Neural crest cell (in vitro differentiated cells): ENCODE measurements at places on chromosomes 5 and 9.

- H3K27ac ChIP-seq, result no peak overlapping the region
- H3K4me1 ChIP-seq, result no peaks in the 10 kb centered on the region
- DNase-seq, result no peak
- H3K36me3 ChIP-seq, result no peaks in the 10 kb centered on the region
These were observed 204.0 kb upstream of the PRDM9 start for GRCh38 chr5:23303435-23303834.

GRCh38 chr5:150582241-150583109 lies 58.0 kb upstream of the SYNPO start:
- H3K27me3 ChIP-seq, result no peaks in the 10 kb centered on the region
- peaks cover 8% of the 10 kb centered on the region for H3K4me1 ChIP-seq
- H3K36me3 ChIP-seq, result no peaks in the 10 kb centered on the region
- no peak for DNase-seq

DNA sequence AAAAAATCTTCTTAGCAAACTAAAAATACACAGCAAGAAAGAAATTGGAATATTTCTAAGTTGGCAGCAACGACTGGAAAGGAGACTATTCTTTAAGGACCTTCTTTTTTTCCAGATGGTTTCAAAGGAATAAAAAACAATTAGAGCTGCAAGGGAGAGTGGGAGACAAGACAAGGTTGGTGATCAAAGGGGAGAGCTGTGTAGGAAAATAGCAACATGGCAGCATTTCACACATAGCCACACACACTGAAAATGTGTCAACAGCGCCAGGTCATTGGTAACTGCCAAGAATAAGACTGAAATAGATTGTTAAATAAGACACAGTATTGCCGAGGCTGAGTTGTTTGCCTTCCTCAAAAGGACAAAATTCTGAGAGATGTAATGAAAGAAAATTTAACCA lies 88.1 kb upstream of the TLE1 start:
- H3K4me3 ChIP-seq, result no peak overlapping the region
- H3K27ac ChIP-seq, result no peak overlapping the region
- no peaks in the 10 kb centered on the region for H3K27me3 ChIP-seq

DNA sequence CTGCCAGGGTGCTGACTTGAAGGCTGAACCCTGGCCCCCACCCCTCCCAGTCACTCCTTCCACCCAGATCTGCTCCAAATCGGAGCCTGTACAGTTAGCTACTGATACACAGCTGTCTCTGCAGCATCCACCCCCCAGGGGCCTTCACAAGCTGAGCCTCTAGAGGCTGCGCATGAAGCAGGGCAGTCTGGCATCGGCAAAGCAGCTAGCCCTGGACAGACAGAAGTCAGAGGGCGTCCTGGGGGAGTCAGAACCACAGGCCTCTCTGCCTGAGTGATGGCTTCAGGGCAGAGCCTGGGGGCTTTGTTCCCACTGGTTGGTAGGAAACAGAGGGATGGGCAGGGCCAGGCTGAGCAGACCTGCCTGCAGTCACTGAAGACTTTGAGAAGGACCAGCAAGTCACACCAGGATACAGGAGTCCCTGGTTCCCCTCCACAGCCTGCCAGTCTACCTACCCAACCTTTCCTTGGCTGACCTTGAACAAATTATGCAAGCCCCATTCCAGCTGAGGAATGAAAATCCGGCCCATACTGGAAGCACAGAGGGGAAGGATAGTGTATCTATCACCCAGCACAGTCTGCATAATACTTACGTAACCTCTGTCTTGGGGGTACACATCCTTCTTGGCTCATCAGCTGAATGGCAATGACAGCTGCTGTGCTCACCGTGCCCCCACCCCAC lies 8.8 kb downstream of the VDAC1 start:
- DNase-seq, result no peak
- H3K27me3 ChIP-seq, result no peaks in the 10 kb centered on the region
- peak overlapping the region; percentile 86 for H3K27ac ChIP-seq
- H3K4me3 ChIP-seq, result no peak overlapping the region
- H3K36me3 ChIP-seq, result no peaks in the 10 kb centered on the region

DNA sequence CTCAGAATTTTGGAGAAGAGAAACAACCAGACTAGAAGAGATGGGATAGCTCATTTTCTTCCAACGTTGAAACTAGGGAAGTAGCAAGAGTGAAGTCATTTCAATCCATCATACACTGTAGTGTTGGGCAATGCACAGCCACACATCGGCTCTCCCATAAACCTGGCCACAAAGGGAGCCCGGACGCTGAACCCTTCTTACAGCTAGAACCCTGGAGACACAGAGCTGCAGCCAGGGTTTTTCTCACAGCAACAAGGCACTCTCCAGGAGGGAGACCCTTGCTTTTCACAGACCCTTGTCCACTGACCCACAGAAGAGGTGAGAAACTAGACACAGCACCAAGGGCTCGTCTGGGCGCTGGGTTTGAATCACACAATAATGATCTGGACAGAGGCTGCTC lies 101.4 kb upstream of the FSTL4 start:
- DNase-seq, result no peak
- no peak overlapping the region for H3K27ac ChIP-seq

DNA sequence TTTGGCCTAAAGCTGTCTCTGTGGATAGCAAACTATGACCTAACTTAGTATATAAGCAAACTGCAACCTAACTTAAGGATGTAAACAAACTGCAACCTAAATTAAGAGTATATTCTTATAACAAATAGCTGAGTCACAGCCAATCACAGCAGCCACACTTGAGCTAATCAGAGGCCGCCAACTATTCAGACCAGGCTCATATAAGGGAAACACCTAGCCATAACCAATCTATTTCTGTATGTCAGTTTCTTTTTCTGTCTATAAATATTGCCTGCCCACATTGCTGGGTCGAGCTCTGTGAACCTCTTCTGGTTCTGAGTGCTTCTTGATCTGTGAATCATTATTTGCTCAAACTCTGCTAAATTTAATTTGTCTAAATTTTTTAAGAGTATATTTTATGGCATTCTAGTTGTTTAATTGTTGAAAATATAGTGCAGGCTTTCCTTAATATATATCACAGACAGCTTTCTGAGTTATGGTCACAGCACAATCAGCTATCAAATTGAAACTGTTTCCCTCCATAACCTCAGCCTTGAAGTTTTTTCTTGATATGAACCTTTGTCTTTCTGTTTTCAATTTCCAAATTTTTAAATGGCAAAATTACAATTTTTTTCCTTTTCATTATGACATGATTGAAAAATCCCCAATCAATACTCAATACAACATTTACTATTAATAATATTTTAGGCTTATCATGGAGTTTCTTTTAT lies 327.1 kb upstream of the NUDT12 start:
- peaks cover 10% of the 10 kb centered on the region for H3K4me1 ChIP-seq
- DNase-seq, result no peak
- no peaks in the 10 kb centered on the region for H3K27me3 ChIP-seq
- H3K36me3 ChIP-seq, result no peaks in the 10 kb centered on the region
- H3K4me3 ChIP-seq, result no peak overlapping the region

DNA sequence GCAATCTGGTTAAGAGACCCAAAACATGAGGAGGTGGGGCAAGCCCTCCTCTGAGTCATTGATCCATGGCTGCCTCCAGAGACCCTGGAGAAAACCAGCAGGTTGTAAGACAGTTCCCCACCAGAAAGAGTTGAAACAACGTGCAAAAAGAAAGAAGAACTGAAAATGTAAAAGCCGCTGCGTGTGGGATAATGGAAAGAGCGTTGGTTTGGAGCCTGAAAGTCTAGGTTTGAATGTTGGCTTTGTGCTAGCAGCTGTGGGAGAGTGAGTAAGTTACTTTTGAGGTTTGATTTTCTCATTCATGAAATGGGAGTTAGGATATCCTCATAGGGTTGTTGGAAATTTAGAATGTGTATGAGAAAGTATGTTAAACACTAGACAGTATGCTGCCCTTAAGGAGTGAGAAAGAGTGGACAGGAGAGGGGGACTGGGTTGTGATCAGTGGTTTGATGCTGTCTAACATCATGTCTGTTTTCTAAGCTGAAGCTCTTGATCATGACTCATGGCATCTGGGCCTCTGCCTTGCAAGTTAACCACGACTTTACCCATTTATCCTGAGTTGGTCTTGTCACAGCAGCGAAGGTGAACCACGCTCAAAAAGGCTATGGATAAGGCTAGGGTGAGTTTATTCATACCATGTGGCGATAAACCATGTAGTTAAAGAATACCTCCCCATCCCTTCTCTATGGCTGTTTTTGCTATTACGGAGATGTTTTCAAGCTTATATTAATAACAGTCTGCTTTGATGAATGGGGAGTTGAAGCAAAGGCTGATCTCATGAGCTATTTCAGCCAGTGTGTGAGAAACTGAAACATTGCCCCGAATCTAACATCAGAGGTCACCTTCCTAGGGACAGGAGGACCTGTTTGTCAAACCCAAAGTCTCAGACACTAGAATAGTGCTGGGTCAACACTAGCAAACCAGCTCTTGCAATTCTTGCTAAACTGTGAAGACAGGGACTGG lies 41.3 kb downstream of the ZNF366 start:
- H3K27ac ChIP-seq, result no peak overlapping the region
- peaks cover 20% of the 10 kb centered on the region for H3K4me1 ChIP-seq
- H3K27me3 ChIP-seq, result no peaks in the 10 kb centered on the region
- DNase-seq, result no peak
- H3K36me3 ChIP-seq, result no peaks in the 10 kb centered on the region

DNA sequence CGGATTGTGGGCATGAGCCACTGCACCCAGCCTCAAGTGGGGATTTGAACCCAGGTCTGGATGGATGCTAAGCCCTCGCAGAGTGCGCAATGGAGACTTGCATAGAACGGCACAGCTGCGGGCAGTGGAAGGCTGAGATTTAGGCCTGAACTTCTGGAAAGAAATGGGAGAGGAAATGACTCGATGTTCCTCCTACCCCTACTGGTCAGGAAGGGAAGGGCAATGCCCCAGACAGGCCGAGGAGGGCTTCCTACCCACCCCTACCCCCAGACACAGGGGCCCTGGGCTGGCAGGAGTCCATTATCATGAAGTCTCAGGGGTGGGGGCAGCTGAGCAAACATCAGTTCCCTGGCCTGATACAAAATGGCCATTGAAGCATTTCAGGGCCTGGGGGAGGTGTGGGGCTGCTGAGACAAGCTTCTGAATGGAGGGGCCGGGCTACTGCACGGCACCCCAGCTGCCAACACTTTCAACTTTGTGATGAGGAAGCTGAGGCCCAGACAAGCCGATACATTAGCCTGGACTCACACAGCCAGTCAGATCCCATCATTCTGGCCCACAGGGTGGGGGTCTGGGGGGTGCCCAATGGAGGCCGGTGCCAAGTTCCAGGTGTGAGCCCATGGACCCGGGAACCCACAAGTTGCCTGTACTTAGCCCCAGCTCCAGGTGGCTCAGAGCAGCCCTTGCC lies 13.5 kb upstream of the WDR38 start:
- peaks cover 2% of the 10 kb centered on the region for H3K36me3 ChIP-seq
- H3K4me3 ChIP-seq, result no peak overlapping the region
- peaks cover 3% of the 10 kb centered on the region for H3K4me1 ChIP-seq
- H3K27ac ChIP-seq, result no peak overlapping the region

DNA sequence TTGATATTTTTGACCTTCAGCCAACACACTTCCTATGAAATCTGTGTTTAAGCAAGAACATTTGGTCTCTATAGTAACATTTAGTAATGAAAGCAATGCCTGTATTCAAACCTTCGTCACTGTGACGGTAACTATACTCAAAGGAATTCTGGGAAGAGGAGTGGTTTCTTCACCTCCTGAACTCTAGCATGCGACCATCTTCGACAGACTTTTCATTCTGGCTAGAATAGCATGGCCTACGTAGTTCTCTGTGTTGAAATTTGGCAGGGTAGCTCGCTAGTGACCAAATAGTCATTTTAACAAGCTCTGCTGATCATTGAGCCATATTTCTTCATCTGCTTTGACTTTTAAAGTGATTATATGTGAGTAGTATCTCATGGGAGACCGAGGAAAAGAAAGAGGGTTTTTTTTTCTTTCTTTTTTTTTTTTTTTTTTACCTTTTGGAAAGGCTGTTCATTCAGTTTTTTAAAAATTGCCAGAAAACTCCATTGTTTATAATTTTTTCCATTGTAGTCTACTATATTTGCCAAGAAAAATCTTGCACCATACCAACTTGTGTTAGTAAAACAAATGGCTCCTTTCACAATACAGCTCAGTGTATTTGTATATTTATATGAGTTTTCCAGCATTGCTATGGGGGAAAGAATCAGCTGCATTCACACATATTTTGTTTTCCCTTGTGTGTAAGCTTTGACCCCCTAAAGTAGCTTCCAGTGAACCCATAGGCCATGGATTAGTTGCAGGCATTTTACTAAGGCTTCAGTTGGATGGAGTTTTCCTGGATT lies 166.8 kb downstream of the NNT start:
- H3K36me3 ChIP-seq, result no peaks in the 10 kb centered on the region
- no peak for DNase-seq
- H3K4me3 ChIP-seq, result no peak overlapping the region
- peaks cover 9% of the 10 kb centered on the region for H3K4me1 ChIP-seq

GRCh38 chr9:136796238-136796774 lies at the start of gene CCDC183:
CCDC183 (plus strand) TSS chr9:136796338; CDS start chr9:136796398, 60 bp downstream.
- peak within 1 kb of the TSS; percentile 35 for H3K27ac ChIP-seq
- H3K4me1 ChIP-seq, result peaks cover 31% of the 10 kb centered on the region
- DNase-seq, result no peak
- peaks cover 33% of the 10 kb centered on the region for H3K27me3 ChIP-seq

- DNase-seq, result no peak
- no peaks in the 10 kb centered on the region for H3K27me3 ChIP-seq
- H3K27ac ChIP-seq, result peak overlapping the region; percentile 58
- H3K4me1 ChIP-seq, result peaks cover 23% of the 10 kb centered on the region
- H3K36me3 ChIP-seq, result no peaks in the 10 kb centered on the region
These were observed 21.9 kb downstream of the MOCS2 start for GRCh38 chr5:53087621-53088121.

- no peak overlapping the region for H3K27ac ChIP-seq
- peaks cover 48% of the 10 kb centered on the region for H3K4me1 ChIP-seq
- H3K27me3 ChIP-seq, result no peaks in the 10 kb centered on the region
- DNase-seq, result no peak
- H3K4me3 ChIP-seq, result no peak overlapping the region
These were observed 23.2 kb downstream of the MAP3K1 start for GRCh38 chr5:56838409-56839039.

GRCh38 chr5:123708074-123708806 lies 196.3 kb downstream of the CSNK1G3 start:
- no peak for DNase-seq
- no peak overlapping the region for H3K27ac ChIP-seq
- peaks cover 12% of the 10 kb centered on the region for H3K4me1 ChIP-seq
- H3K36me3 ChIP-seq, result peaks cover 8% of the 10 kb centered on the region
- no peak overlapping the region for H3K4me3 ChIP-seq

DNA sequence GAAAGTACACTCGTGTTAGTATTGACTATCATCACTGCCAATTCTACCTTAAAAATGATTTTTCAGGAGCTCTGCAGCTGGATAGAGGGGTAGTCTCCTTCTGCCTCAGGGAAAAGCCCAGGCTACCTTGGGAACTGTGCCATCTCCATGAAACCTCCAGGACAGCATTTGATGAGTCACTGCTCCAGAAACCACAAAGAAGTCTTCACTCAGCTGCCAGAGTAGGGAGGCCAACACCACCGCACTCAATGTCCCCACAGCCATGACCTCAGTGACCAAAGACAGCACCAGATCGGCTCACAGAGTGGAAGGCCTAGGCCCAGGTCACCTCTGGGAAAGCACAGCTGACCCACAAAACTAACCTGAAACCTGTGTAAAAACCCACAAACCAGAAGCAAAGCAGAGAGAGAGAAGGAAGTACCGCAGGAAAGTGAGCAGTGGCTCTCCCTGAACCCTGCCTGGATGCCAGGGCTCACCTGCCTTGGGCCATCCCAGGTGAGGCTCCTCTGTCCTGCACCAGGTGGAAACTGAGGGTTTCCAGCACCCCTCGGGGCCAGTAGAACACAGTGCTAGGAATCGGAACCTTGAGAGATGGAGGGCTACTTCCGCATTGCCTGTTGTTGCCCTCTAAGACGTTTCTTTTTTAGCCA lies 30.0 kb downstream of the S1PR3 start:
- DNase-seq, result no peak
- peaks cover 39% of the 10 kb centered on the region for H3K36me3 ChIP-seq
- H3K4me3 ChIP-seq, result no peak overlapping the region
- H3K4me1 ChIP-seq, result peaks cover 18% of the 10 kb centered on the region
- no peak overlapping the region for H3K27ac ChIP-seq
- no peaks in the 10 kb centered on the region for H3K27me3 ChIP-seq
